ENCODE measurements at places on chromosomes 6 and 20. TPM values are rescaled to one million over a fixed set of nuclear protein-coding genes. Genes with fewer than 3 reads are reported as not detected.
A peak's percentile ranks its signal among the peaks of the same experiment; 100 is the strongest.

- DNase-seq, result no peak
Measured at GRCh38 chr20:1196634-1197033, 6.6 kb upstream of the C20orf202 start.

- peak; percentile 72 for DNase-seq
Measured at GRCh38 chr20:58892141-58892931, 39.8 kb downstream of the GNAS start.

- DNase-seq, result no peak
Measured at GRCh38 chr20:46276531-46276930, 31.8 kb downstream of the CDH22 start.

GRCh38 chr6:167578371-167578901, 248.3 kb upstream of the AFDN start:
- no peak for DNase-seq

GRCh38 chr6:68654134-68654533, 19.1 kb downstream of the ADGRB3 start:
- DNase-seq, result no peak

Gene EDEM2
- 94.9 TPM for total RNA-seq

DNA sequence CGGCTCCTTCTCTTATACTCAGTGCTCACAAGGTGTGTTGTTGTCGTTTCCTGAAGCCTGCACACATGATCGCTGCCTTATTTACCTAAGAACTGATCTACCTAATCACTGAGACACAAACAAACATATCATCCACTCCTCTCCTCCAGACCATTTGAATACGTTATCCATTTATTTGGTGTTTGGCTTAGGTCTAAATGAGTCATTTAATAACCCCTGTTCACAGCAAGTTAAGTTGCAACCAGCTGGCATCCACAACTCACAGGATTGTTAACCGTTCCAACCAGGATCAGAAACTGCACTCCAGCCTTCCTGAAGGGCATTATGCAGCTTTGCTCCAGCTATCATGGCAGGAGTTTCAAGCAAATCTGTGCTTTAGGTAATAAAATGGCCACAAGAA, 511.1 kb upstream of the MAP3K7 start:
- no peak for DNase-seq

- peak; percentile 93 for DNase-seq
Measured at GRCh38 chr6:13303668-13304017, 24.7 kb downstream of the TBC1D7 start.

GRCh38 chr6:1698527-1698926, 88.8 kb downstream of the FOXC1 start:
- DNase-seq, result no peak

Gene BAG2
- total RNA-seq, result 7.7 TPM

Gene TP53INP2
- 6.5 TPM for total RNA-seq

Gene CDSN
- not detected for total RNA-seq

GRCh38 chr6:73394577-73395354, at the start of gene DDX43:
TSS of gene DDX43 (plus strand) at chr6:73394828. CDS start at chr6:73394906, 78 bp downstream.
- DNase-seq, result no peak

GRCh38 chr6:101539510-101540245, 146.2 kb downstream of the GRIK2 start:
- DNase-seq, result no peak

DNA sequence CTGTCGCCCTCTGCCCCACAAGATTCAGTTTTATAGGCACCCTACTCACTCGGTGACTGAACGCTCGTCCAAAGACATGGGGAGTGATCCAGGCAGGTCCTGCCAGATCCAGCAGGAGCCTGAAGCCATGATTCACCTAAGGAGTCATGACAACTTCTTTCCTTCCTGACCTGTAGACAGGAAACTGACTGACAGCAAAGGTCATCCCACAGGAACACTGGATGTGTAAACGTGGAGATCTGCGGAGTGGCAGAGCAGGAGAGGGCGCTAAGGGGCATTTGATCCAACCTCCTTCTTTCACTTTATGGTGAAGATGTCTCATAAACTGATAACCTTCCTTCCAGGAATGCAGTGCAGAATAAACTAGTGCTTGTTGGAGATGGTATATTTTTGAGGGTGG, 192.2 kb downstream of the GJA10 start:
- DNase-seq, result peak; percentile 41

GRCh38 chr6:75458895-75459294, 34.7 kb downstream of the FILIP1 start:
- peak; percentile 80 for DNase-seq

DNA sequence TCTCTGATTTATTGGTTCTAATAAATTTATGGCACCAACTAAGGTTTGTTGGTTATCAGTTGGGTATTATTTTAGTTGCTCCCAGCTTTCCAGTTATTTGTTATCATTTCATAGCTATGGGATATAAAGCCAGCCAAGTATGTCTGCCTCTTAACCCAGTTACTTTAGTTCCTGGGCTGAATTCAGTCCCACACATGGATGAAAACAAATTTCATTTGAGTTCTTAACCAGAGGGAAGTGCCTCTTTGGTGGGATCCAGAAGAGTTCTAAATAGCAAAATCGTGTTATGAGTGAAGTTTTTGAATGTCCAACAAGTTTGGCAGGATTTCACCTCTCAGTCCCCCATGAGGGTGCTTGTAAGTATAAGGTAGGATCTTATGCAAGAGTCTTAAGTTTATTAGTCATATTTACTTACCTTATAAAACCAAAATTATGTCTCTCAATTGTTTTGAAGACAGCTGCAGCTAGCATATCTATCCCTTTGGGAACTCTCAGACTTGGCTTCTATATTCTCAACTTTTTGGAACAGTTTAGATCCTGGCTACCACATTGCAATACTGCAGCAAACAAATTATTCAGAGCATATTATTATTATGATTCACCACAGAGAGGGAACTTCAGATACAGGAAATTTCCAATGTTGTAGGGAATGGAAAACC, 683.6 kb downstream of the BCKDHB start:
- no peak for DNase-seq

Gene EYA2
- not detected for total RNA-seq

GRCh38 chr6:129507059-129507807, 202.7 kb downstream of the ARHGAP18 start:
- no peak for DNase-seq

DNA sequence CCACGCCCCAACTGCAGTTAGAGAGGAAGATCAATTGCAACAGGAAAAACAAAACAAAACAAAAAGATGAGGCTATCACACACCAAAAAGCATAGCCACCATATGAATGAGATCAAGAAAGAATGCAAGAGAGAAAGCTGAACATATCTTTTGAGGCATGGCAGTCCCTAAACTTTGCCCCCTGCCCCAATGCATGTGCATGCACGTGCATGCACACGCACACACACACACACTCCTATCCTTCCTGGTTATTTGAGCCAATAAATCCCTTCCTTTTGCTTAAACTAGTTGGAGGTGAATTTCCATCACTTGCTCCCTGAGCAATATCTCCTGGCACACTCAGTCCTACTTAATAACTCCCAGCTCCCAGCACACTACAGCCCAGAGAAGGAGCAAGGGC, 48.6 kb upstream of the FOXP4 start:
- DNase-seq, result no peak

Gene PDE10A
- 161 TPM for total RNA-seq

DNA sequence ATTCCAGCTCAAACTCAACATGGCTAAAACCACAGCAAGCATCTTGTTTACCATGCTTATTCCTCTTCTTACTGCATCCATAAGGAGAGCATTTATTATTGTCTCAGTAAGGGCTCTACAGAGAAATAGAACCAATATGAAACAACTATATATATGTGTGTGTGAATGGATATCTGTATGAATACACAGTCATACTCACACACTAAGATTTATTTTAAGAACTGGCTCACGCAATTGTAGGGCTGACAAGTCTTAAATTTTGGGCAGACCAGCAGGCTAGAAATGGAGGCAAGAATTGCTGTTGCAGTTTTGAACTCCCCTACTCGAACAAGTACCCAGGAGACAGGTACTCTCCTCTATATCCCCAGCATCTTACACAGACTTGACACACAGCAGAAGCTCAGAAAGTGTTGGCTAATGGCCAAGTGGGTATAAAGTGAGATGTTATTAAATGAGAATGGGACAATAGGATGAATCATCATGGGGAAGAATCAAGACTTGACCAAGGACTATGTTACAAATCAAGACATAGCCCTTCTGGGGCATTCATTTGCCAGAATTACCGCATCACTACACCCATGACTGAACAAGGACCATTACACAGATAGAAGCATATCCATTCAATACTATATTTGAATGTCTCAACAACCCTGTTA, 13.0 kb downstream of the ZHX3 start:
- DNase-seq, result no peak

DNA sequence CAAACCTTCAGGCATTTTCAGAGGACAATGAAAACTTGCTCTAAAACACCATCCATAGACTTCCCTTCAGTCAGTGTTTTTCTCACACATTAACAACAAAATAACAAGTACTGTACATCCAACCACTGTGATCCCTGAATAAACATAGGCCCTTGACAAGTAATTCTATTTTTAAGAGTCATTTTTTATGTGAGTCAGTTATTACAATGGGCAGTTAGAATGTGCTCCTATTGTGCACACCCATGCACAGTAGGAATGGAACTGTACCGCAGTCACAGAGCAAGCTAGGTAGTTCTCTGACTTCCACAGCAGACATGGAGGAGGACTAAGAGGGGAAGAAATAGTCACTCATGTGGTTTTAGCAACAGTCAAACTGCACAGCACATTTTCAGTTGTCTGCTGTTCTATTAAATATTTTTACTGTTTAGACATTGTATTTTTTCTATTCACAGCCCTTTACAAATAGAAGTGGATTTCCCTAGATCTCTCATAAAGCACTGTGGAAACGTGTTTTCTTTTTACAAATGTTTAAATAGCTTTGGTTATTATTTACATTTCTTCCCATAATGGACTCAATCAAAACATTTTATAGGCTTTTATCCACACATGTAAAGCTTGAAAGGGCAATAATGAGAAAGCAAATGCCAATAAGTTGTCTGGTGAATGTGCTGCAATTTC, 100.4 kb downstream of the JAG1 start:
- no peak for DNase-seq

- peak; percentile 65 for DNase-seq
Measured at GRCh38 chr6:4021854-4022695, 56.9 kb downstream of the FAM217A start.

Gene GHRH
- total RNA-seq, result not detected

Gene CYP39A1
- total RNA-seq, result 0.56 TPM

DNA sequence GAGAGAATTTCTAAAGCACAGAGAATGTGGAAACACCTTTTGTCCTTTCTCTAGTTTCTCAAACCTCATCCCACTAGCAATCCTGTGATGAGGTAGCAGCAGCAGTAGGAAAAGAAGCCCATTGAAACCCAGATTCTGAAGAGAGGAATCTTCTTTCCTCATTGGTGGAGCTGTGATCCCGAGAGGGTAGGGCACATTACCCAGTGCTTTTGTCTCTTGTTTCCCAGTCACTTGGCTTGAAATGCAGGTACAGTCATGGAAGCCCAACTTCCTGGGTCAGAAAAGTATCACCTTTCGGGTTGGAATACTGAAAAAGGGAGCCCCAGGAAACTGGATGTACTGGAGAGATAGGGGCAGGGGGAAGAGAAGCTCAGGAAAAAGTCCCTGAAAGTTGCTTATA, 417.4 kb downstream of the TBC1D32 start:
- no peak for DNase-seq

Gene ZNF165
- total RNA-seq, result 0.37 TPM

Measured in SK-MEL-5 (cell line).